ENCODE measurements at places on chromosomes 3 and 15. TPM values are rescaled to one million over a fixed set of nuclear protein-coding genes. Genes with fewer than 3 reads are reported as not detected.

LRRN1 gene
- 22.2 TPM for total RNA-seq

NMNAT3 gene
- total RNA-seq = 11.8 TPM

COL6A6 gene
- total RNA-seq = not detected

HACD3 gene
- total RNA-seq = 107 TPM

DNA sequence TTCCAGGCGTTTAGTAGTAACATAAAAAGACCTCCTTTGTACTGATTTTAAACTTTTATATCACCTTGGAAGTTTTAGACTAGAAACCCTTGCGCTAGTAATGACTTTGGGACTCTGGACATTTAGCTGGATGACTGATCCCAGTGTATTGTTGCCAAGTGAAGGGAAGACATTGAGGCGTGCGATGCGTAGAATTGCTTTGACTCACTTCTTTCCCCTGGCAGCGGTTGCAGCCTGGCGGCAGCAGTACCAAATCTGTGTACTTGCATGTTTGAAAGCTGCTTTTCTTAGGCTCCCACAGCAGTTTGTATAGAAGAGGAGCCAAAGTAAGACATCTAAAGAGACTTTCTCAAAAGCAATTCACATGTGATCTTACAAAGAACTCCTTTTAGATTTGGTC is 151.6 kb downstream of the BBX start:
- no peak for DNase-seq

- no peak for DNase-seq
These were observed 20.3 kb upstream of the NR2E3 start for GRCh38 chr15:71790081-71790480.

EPHB3 gene
- 8.3 TPM for total RNA-seq

DNA sequence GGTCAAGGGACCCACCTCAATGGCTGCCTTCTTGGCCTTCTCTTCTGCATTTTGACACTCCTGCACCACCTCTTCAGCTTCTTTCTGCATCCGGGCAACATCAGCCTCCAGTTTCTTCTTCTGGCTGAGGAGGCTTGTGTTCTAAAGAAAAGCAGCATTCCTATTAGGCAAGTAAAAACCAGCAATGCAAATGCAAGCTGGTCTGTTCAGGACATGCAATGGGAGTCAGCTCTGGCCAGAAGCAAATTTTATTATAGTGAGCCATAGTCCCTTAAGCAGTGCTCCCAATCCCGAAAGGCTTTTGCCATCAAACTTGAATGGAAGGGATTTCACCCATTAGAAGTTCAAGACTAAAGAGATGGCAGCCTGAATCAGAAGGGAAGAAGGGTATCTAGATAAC is 97.7 kb downstream of the HHLA2 start:
- DNase-seq = no peak

GPR160 gene
- 1.4 TPM for total RNA-seq

GRCh38 chr15:56553486-56553885 is 88.5 kb upstream of the MNS1 start:
- DNase-seq = no peak

DNA sequence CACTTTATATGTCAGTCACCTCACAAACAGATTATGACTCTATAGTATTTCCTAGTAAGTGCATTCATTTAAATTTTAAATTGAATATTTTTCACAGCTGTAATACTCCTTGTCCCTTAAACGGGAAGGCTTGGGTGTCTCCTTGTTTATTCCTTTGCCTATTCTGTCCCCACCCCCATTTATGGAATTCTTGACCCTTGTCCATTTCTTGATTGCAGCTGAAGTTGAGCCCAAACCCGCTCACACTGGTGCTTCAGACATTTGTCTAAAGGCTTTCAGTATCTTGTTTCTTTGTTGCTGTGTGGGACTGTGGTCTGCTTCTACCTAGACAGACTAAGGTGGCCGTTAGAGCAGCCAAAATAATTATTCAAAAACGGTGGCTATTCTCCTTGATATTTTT is 449.7 kb downstream of the FOXP1 start:
- no peak for DNase-seq

UPK1B gene
- total RNA-seq = not detected

- DNase-seq = no peak
These were observed 81.7 kb downstream of the CCNL1 start for GRCh38 chr3:157078131-157078810.

- no peak for DNase-seq
These were observed 214.5 kb downstream of the ZIC4 start for GRCh38 chr3:147191795-147192385.

GRCh38 chr3:183583331-183584245 is 28.1 kb upstream of the KLHL6 start:
- DNase-seq = no peak

- no peak for DNase-seq
These were observed 1.5 kb upstream of the SLC24A5 start for GRCh38 chr15:48119277-48119676.

UBA7 gene
- 39.8 TPM for total RNA-seq

CPNE9 gene
- 29.3 TPM for total RNA-seq

GRCh38 chr3:154536751-154537150 is 106.8 kb upstream of the GPR149 start:
- DNase-seq = no peak

COL8A1 gene
- total RNA-seq = 3.2 TPM

DNA sequence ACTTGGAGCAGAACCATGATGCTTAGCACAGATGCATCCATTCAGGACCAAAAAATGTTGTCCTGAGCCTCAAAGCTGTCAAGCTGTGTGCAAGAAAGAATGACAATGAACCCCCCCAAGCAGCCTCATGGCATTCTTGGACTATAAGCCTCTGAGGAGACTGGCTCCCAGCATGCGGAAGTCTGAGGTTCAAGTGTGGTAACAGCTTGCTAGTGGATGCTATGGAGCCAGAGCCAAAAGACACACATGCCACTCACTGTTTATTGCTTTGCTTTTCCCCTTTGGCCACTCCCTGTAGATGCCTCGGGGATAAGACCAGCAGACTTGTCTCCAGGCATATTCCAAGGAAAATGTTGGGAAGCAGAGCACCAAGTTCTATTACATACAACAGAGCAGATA is 38.2 kb upstream of the SNRK start:
- no peak for DNase-seq

Data from dorsolateral prefrontal cortex (tissue), 122 donors.